ENCODE measurements at places on chromosomes 2 and 18.

GRCh38 chr2:128291161-128291843 lies 27.4 kb downstream of the HS6ST1 start:
- DNase-seq, result no peak

GRCh38 chr2:144288438-144288837 lies 231.5 kb downstream of the ZEB2 start:
- DNase-seq, result no peak

- DNase-seq, result no peak
Measured at GRCh38 chr2:16118611-16119590, 178.6 kb downstream of the MYCN start.

- no peak for DNase-seq
Measured at GRCh38 chr2:68429311-68429826, 37.7 kb downstream of the FBXO48 start.

DNA sequence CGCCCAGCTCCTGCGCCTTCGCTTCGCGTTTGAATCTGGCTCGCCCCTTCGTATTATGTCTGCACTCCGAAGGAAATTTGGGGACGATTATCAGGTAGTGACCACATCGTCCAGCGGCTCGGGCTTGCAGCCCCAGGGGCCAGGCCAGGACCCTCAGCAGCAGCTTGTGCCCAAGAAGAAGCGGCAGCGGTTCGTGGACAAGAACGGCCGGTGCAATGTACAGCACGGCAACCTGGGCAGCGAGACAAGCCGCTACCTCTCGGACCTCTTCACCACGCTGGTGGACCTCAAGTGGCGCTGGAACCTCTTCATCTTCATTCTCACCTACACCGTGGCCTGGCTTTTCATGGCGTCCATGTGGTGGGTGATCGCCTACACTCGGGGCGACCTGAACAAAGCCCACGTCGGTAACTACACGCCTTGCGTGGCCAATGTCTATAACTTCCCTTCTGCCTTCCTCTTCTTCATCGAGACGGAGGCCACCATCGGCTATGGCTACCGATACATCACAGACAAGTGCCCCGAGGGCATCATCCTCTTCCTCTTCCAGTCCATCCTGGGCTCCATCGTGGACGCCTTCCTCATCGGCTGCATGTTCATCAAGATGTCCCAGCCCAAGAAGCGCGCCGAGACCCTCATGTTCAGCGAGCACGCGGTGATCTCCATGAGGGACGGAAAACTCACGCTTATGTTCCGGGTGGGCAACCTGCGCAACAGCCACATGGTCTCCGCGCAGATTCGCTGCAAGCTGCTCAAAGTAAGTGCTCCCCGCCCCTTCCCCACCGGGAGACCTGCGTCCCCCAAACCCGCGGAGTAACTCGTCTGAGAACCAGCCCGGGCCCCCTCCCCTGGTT lies 453 bp downstream of the KCNJ3 start:
- no peak for DNase-seq

DNA sequence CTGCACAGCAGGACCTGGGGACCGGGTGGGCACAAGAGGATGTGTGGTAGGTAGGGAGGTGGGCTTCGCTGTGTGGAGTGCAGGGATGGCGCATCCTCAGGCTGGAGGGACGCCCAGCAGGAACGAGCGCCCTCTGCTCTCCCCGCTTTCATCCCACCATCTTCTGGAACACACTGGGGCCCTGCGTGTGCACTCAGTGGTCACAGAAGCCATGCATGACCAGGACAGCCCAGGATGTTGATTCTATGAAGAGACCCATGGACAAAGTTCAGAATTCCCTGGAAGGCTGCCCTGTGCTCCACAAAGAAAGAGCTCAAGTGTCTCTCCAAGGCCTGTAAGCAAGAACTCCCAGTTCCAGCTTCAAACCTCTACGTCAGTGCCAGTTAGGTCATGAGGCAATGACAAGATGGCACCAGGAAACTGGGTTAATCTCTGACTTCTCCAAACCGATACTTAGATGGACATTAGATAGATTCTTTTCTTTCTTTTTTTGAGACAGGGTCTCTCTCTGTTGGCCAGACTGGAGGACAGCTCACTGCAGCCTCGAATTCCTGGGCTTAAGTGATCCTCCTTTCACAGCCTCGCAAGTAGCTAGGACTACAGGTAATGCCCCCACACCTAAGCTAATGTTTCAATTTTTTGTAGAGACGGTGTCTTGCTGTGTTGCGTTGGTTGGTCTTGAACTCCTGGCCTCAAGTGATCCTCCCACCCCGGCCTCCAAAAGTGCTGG lies 3.4 kb downstream of the SLC66A2 start:
- no peak for DNase-seq

DNA sequence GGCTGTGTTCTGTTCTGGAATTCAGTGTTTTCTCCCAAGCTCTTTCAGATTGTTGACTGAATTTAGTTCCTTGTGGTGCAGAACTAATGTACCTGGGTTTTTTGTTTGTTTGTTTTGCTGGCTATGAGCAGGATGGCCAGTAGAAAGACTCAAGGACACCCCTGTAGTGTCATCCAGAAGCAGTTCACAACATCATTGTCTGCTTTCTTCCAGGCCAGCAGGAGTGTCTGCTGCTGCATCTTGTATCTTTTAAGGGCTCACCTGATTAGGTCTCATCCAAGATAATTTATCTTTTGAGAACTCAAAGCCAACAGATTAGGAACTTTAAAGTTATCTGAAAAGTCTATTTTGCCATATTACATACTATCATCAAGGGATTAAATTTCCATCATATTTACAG lies 318.5 kb upstream of the MC4R start:
- no peak for DNase-seq

DNA sequence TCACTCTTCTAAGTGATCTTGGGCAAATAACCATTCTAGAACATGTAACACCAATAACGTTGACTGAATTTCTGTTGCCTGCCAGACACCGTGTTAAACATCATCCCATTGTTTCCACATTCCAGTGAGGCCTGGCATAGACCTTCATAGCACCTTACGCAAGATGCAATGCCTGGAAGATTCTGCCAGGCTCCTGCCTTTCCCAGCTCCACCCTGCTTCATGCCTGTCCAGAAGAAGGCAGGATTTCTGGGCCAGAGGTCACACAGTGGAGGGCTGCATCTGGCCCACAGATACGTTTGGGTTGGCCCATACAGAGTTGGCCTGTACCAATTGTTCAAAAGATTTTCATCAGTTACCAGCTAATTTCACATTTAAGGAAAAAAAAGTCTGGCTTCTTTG lies 46.3 kb downstream of the EN1 start:
- no peak for DNase-seq

GRCh38 chr2:196802401-196802800 lies 2.9 kb upstream of the GTF3C3 start:
- DNase-seq, result no peak

GRCh38 chr2:164859251-164859818 lies 17.7 kb upstream of the COBLL1 start:
- DNase-seq, result no peak
